ENCODE measurements at places on chromosomes 6 and 20. TPM values are rescaled to one million over a fixed set of nuclear protein-coding genes. Genes with fewer than 3 reads are reported as not detected.

The RNF182 gene
- total RNA-seq: 0.32 TPM

The ZC3H12D gene
- not detected for total RNA-seq

The SLC22A16 gene
- not detected for total RNA-seq

The POU5F1 gene
- total RNA-seq: not detected

The SLC12A5 gene
- 0.32 TPM for total RNA-seq

The SOX18 gene
- 24.4 TPM for total RNA-seq

The RNF5 gene
- 44.2 TPM for total RNA-seq

The FUT9 gene
- total RNA-seq: not detected

The HEY2 gene
- total RNA-seq: 15.3 TPM

The ENPP3 gene
- under 0.01 TPM for total RNA-seq

The MICB gene
- 23.4 TPM for total RNA-seq

The RIPPLY2 gene
- total RNA-seq: not detected

The RSPH3 gene
- 1.5 TPM for total RNA-seq

The F13A1 gene
- not detected for total RNA-seq

The ADGRF5 gene
- 2.9 TPM for total RNA-seq

The BTBD3 gene
- total RNA-seq: 22.0 TPM

The MUC22 gene
- total RNA-seq: not detected

The NOL7 gene
- total RNA-seq: 84.5 TPM

The GJA1 gene
- total RNA-seq: 663 TPM

The KCNQ2 gene
- total RNA-seq: not detected

Data from epithelial cell of umbilical artery (primary cell).